ENCODE measurements at places on chromosomes 4 and X.

DNA sequence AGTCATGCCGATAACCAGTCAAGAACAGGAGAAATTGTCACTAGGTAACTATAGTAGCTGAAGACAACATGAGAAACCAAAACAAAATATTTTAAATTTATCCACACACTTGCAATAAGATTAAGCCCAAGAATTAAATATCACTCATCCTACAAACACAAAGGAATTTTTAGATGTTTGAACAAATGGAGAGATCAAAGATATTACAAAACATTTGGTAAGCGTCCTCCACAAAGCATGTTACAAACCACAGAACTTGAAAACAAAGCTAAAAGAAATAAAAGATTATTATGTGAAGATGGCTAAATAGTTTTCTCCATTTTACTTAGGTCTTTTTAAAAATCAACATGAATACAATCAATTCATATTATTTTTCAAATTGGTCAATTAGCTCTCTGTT is 631.9 kb upstream of the INTU start:
- no peaks in the 10 kb centered on the region for H3K4me1 ChIP-seq
- H3K27me3 ChIP-seq = no peaks in the 10 kb centered on the region
- no peak overlapping the region for H3K27ac ChIP-seq
- H3K4me3 ChIP-seq = no peak overlapping the region
- no peak for DNase-seq

GRCh38 chrX:133633162-133633561 is 217.9 kb upstream of the GPC4 start:
- DNase-seq = no peak
- H3K27ac ChIP-seq = no peak overlapping the region
- H3K36me3 ChIP-seq = no peaks in the 10 kb centered on the region
- H3K4me1 ChIP-seq = no peaks in the 10 kb centered on the region
- H3K27me3 ChIP-seq = no peaks in the 10 kb centered on the region

- H3K27ac ChIP-seq = no peak overlapping the region
- H3K36me3 ChIP-seq = no peaks in the 10 kb centered on the region
These were observed 49.3 kb downstream of the APELA start for GRCh38 chr4:164926301-164926700.

DNA sequence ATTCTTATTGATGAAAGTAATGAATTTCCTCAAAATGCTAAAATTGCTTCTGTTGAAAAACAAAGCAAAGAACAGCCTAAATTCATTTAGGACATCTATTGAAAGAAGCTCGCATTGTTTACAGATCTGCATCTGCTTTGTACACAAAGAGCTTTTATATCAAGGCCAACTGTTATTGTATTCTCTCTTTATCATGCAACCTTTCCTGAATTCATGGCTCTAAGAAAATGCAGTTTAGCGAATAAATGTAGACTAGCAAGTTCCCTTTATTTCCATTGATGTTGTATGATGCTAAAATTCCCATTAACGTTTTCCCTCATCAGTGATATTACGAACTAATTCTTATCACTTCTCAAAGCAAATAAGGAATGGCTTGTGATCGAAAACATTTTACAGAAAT is 446.3 kb downstream of the MID1IP1 start:
- H3K4me3 ChIP-seq = no peak overlapping the region
- no peak overlapping the region for H3K27ac ChIP-seq
- no peaks in the 10 kb centered on the region for H3K36me3 ChIP-seq

DNA sequence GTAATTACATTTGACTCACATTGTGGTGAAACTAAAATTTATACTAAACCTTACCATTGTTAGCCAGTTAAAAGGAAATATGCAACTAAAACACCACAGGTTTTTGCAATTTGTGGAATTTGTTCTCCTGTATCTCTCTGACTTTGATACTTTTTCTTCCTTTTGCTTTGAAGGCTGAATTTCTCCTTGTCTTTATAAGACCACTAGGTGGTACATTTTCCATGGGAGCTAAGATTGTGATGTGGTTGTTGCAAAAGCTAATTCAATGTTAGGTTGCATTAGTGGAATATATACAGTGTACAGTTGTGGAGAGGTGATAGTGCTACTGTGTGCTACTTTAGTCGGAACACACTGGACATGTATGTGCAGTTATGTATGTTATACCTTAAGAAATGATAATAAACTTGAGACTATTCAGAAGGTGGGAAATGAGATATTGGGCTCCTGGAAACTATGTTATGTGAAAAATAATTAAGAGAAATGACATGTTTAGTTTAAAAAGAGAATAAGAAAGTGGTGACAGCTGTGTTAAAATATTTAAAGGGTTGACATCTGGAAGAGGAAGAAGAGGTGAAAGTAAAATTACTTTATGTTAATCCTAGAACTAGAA is 70.3 kb downstream of the ARL9 start:
- no peaks in the 10 kb centered on the region for H3K36me3 ChIP-seq
- DNase-seq = peak; percentile 42
- H3K4me1 ChIP-seq = no peaks in the 10 kb centered on the region
- H3K27me3 ChIP-seq = no peaks in the 10 kb centered on the region

DNA sequence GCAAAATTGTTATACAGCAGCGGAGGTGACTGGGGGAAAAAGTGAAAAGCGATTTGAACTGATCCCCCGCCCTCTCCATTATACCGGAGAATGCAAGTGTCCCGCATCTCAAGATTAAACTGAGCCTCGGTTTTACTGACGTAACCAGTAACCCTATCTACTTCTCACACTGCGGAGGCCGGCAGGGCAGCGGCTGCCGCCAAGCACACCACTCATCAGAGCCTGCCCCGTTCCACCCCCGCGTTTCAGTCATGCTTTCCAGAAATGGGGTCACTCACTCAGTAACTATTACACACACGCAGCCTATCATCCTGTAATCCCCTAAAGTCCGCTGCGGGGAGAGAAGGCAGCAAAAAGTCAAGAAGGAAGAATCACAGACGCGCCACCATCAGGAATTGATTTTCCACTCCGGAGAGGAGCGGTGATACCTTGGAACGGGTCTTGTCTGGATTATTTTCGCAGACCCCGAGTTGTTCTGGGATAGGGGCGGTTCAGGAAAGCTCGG is 1.4 kb downstream of the RPS6KA3 start:
- no peaks in the 10 kb centered on the region for H3K27me3 ChIP-seq
- peaks cover 23% of the 10 kb centered on the region for H3K4me1 ChIP-seq
- H3K27ac ChIP-seq = peak overlapping the region; percentile 75
- no peaks in the 10 kb centered on the region for H3K36me3 ChIP-seq
- H3K4me3 ChIP-seq = peak overlapping the region; percentile 73

GRCh38 chr4:157616741-157617472 is 396.4 kb downstream of the GRIA2 start:
- H3K36me3 ChIP-seq = no peaks in the 10 kb centered on the region
- DNase-seq = no peak
- H3K27ac ChIP-seq = no peak overlapping the region
- no peaks in the 10 kb centered on the region for H3K27me3 ChIP-seq
- H3K4me1 ChIP-seq = no peaks in the 10 kb centered on the region

GRCh38 chr4:140662082-140662869 is 93.5 kb upstream of the UCP1 start:
- no peaks in the 10 kb centered on the region for H3K27me3 ChIP-seq
- no peak overlapping the region for H3K4me3 ChIP-seq

GRCh38 chrX:135490979-135491514 is 29.4 kb upstream of the INTS6L start:
- H3K4me1 ChIP-seq = no peaks in the 10 kb centered on the region
- no peak for DNase-seq
- no peak overlapping the region for H3K4me3 ChIP-seq

- no peak for DNase-seq
- H3K36me3 ChIP-seq = no peaks in the 10 kb centered on the region
- H3K4me1 ChIP-seq = peaks cover 51% of the 10 kb centered on the region
- H3K27me3 ChIP-seq = no peaks in the 10 kb centered on the region
These were observed 44.2 kb downstream of the EVC start for GRCh38 chr4:5755161-5755560.

- H3K27ac ChIP-seq = peak overlapping the region; percentile 74
- H3K4me1 ChIP-seq = peaks cover 37% of the 10 kb centered on the region
- H3K36me3 ChIP-seq = no peaks in the 10 kb centered on the region
- H3K4me3 ChIP-seq = no peak overlapping the region
- DNase-seq = no peak
These were observed 55.9 kb upstream of the HGFAC start for GRCh38 chr4:3385711-3386420.

All from endothelial cell of umbilical vein (primary cell).